ENCODE measurements at places on chromosomes 12 and 14.

DNA sequence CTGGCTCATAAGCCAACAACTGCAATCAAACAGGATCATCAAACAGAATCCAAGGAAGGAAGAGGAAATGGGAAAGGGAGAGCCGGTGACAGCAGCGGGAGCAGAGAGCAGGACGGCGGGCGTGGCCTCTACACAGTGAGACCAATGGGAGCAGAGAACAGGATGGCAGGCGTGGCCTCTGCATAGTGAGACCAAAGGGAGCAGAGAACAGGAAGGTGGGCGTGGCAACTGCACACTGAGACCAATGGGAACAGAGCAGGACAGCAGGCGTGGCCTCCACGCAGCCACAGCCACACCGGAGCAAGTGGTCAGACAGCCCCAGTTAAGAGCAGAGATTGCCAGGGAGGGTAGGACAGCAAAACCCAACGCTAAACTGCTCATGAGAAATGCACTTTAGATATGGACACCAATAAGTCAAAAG is 16.4 kb downstream of the LRCOL1 start:
- DNase-seq, result peak; percentile 88

- DNase-seq, result no peak
Measured at GRCh38 chr14:104102282-104102914, 16.9 kb downstream of the ASPG start.

- DNase-seq, result no peak
Measured at GRCh38 chr14:88312257-88312656, 10.8 kb downstream of the KCNK10 start.

- no peak for DNase-seq
Measured at GRCh38 chr12:53489242-53489864, 9.9 kb downstream of the MAP3K12 start.

DNA sequence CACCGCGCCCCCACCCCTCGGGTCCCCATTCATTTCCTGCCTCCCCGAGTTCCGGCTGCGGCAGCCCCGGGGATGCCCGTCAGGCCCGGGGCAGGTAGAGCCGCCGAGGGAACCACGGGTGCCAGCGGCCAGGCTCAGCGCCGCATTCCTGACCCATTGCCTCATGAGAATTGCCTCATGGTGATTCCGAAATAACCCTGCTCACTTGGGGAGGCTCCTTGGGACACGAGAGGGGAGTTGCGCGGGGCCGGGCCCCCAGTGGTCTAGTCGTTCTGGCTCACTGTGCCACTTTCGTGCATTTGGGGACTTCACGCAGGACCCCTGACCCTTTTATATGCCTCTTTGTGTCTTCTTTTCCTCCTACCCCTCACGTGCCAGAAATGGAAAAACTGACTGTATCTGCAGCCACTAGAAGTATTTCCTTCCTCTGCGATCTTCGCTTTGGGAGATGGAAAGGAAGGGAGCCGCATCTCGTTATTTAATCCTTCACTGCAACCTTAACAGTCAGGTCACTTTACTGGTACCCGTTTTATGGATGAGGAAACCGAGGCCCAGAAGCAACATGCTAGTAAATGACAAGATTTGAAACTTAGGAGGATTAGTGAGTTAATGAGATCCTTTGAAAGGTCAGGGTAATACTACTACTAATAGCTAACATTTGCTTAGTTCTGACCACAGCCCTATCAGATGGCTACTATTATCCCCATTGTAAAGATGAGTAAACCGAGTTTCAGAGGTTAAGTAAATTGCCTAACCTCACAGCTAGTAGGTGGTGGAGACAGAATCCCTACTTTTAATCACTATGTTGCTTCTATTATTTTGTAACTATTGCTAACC is 768 bp downstream of the PTPN11 start:
- DNase-seq, result peak; percentile 87

DNA sequence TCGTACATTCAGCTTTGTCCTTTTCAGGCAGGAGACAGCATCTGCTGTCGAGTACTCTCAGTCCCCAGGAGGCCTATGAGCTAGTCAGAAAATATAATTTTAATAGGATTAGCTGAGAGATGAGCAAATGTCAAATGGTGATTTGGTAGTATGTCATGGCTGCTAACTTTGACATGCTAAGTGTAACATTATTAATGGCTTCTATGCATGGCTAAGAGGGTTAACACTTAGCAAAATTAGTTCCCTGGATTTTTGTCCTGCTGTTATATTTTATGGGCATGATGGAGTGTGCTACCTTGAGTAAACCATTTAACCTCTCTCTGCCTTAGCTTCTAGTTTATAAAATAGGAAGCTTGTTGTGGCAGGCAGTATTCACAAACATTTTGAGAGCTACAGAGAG is 2.9 kb upstream of the PCNX1 start:
- no peak for DNase-seq

DNA sequence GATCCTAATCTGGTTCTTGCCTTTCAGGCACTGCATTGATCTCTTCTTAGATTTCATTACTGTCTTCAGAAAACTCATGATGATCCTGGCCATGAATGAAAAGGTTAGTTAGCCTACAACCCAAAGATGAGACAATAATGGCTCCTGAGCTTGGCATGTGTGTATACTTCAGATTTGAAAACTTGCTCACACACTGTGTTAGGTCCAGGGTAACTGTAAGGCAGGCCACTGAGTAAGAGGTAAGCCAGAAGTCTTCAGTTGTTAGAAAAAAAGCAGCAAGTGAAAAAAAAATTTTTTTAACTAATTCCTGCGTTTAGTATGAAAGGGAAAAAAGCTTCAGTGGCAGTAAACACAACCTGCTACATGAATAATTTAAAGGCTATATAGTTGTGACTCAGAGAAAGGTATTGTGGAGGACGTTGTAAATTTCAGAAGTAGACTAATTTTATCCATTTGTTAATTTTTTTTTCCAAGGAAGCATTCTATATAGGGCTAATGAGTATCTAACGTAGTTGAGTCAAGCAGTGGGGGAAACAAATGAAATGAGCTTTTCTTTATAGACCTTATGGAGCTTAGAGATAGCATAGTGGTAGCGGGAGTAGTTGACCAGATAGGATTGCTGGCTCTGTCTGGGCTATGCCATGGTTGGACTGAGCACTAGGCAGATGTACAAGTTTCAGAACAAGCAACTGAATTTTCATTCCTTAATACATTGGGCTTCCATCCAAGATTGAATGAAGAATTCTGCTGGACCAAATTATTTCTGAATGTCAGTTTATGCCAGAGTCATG is 20.5 kb downstream of the TMBIM6 start:
- no peak for DNase-seq

DNA sequence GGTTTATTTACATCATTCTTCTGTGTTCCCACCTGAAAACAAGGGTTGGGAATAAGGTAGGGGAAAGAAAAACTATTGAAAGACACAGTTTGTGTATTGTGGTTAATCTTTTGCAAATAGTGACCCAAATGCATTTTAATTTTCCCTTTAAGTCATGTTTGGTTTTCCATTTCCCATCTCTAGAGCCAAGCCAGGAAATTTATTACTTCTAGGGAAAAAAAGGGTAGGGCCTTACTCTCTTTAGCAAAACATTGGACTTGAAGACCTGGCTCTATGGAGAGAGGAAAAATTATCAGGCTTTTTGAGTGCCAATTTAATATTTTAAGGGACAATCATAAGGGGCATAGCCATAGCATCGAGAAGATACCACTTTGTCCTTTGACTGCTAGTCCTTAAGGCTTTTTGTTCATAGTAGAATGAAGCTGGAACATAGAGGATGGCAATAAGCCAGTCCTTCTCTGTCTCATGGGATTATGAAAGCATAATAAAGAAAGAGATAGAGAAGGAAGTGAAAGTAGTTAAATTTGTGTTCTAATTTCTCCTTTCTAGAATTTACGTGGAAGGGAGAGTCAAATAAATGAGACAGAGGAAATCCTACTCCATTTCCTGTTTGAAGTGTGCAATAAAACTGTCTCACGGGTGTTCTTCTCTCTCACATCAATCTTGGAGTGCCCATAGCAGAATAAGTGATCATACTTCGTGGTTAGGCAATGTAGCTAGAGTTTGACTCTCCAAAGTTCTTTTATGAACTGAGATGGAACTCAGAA is 50.9 kb upstream of the PPFIA2 start:
- peak; percentile 9 for DNase-seq

GRCh38 chr12:77746096-77746495 is 84.6 kb upstream of the NAV3 start:
- DNase-seq, result peak; percentile 36

DNA sequence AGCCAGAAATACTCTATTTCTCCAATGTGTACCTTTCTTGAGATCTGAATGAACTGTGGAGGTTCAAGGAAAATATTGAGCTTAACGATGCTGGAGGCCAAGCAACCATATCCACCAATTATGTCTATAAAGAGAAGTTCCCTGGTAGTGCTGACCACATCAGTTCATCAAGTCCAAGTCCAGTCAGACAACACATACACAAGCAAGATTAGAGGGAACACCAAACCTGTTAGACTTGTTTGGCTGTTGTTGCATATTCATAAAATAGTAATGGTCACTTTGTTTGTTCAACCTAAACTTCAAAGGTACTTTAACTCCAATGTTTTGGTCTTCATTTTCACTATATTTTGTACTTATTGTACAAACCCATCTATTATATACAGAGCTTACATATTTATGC is 81.6 kb downstream of the LMO3 start:
- DNase-seq, result peak; percentile 14

DNA sequence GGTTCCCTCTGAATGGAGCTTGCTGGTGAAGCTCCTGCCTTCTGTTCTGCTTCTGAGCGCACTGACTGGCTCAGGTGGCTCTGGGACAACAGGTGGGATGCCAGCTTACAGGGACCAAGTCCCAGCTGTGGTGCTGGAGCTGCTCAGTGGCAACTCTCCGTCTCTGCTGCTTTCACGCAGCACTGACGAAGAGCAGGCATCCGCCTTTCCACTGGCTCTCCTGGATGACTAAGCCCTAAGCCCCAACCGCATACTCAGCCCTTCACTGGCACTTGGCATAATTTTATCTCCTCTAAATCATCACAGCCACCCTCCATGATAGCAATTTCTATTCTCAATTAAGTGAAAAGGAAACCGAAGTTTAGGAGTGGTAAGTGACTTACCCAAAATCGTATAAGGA is 3.7 kb upstream of the RTL1 start:
- no peak for DNase-seq

DNA sequence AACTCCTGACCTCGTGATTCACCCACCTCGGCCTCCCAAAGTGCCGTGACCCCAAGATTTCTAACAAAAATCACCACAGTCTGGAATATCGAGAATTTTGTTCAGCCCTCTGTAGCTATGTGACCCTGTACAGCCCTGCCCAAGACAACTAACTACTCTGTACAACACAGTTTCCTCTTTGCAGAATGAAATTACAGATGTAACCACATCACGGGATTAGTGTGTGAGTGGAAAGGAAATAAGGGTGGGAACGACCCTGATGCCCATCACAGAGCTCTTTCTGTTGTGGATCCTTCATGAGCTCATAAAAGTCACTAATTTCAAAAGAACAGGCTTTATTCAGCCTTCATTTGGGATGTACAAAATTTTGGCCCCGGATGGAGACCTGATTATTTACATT is 50.5 kb upstream of the KRR1 start:
- no peak for DNase-seq

DNA sequence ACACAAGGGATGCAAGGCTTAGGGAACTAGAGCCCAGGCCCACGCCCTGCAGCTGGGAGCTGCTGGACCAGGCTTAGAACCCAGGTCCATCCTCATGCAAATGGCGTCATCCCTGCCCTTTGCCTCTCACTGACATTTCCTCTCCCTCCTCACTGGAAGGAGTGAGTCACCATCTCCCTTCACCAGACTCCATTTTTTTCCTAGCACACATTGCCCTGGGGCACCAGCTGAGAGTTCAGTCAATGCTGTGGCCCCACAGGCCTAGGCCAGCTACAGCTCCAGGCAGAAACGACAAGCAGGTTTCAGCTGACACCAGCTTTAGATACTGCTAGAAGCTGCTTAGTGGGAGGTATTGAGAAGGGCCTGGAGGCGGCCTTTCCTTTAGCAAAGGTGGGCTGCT is 98.9 kb downstream of the RIMBP2 start:
- no peak for DNase-seq

DNA sequence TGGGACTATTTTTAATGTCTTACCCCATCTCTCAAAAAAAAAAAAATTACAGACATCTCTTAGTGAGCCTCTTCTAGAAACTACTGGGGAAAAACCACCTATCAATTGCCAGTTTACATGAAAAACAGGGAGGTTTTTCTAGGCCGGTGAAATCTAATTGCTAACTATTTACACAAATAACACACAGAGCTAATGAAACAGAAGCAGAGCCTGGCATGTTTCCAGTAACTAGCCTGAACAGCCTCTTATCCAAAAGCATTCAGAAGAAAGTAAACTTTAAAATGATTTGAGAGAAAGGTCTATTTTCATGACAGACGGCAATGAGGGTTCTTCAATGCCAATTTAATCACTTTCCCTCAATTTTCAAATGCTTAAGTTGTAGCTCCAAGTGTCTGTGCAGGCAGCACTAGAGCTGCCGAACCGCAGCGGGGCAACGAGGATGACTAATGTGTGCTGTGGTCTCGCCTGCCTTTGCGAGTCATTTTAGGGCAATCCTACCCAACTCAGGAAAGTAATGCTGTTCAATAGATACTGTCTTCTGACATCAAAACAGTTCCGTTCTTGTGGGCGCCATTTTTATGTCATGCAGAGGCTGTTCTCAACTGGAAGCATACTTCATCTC is 84.6 kb downstream of the SETD3 start:
- peak; percentile 51 for DNase-seq

DNA sequence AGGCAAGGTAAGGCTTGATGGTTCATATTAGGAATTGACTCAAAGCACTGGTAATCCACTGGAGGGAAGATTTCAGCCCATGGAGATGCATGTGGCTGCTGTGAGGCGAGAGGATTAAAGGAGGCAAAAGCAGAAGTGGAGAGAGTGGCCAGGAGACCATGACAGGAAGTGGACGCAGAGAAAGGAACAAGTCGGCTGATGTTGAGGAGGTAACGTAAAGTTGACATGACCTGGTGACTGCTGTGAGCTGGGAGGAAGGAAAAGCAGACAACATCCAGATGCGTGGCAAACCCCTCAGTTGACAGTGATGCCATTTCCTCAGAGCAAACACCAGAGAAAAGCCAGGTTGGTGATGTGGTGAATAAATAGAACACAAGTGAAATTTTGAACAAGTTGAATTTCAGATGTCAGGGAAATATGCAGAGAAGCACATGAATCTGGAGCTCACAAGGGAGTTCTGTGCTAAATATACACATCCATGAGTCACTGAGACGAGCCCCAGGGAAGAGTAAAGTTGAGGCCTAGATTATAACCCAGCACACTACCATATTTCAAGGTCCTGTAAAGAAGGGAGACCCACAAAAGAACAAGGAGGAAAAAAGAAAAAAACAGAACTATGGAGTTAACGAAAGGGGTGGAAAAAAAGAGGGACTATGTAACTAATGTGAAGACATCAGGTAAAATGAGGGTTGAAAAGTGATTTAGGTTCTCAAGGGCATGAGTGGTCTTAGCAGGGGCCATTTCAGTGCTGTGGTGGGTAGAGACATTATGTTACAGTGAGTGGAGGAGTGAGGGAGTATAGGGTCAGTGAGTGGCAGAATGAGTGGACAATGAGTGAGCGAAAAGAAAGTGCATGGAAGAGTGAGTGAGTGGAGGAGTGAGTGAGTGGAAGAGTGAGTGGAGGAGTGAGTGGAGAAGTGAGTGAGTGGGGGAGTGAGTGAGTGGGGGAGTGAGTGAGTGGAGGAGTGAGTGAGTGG is 61.6 kb upstream of the GZMB start:
- DNase-seq, result no peak

- DNase-seq, result peak; percentile 22
Measured at GRCh38 chr12:123389560-123390351, 5.8 kb downstream of the KMT5A start.

Data from cardiac fibroblast (primary cell).